ENCODE measurements at places on chromosomes 6 and 20. TPM values are rescaled to one million over a fixed set of nuclear protein-coding genes. Genes with fewer than 3 reads are reported as not detected.

Gene C6orf58
- not detected for polyA plus RNA-seq

Gene BPIFB2
- polyA plus RNA-seq: not detected

GRCh38 chr6:75143191-75143590 lies 62.7 kb downstream of the COL12A1 start:
- peak; percentile 66 for DNase-seq

DNA sequence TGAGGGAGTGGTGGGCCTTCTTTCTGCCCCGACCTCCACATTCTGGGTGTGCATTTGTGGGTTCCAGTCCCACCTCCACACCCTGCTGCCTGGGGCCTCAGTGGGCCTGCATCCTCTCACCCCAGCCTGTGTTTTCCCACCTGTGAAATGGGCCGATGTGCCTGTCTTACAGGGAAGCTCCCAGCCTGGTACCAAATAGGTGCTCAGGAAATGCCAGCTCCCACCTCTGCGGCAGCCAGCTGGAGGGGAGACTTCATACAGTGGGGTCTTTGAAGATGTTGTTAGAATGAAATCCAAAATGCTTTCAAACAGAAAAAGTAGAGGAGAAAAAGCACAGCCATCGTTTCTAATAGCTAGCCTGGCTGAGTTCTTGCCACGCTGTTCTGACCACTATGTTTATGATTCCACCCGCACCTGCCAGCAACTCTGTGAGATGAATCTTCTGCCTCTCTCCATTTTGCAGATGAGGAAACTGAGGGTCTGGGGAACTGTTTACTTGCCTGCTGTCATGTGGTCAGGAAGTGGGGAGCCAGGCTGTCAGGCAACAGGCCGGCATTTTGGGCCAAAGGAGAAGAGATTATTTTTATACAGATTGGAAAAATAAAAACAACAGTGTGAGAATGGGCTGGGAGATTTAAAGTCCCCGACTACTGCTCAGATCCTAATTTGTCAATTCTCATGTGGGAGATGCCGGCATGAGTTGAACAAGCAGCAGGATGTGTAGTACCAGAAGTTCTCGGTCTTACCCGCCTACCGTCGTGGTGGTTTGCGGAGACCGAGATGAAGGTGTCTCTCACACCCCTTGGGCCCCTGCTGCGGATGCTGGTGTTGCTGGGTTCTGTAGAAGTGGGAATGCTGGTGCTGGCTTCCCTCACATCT lies 4.6 kb downstream of the TMEM181 start:
- DNase-seq: no peak

- no peak for DNase-seq
These were observed 176.4 kb upstream of the AKAP12 start for GRCh38 chr6:151063352-151063751.

- no peak for DNase-seq
These were observed 13.6 kb upstream of the SH3BGRL2 start for GRCh38 chr6:79617518-79617941.

- no peak for DNase-seq
These were observed 189.2 kb upstream of the FERMT1 start for GRCh38 chr20:6311841-6312655.

DNA sequence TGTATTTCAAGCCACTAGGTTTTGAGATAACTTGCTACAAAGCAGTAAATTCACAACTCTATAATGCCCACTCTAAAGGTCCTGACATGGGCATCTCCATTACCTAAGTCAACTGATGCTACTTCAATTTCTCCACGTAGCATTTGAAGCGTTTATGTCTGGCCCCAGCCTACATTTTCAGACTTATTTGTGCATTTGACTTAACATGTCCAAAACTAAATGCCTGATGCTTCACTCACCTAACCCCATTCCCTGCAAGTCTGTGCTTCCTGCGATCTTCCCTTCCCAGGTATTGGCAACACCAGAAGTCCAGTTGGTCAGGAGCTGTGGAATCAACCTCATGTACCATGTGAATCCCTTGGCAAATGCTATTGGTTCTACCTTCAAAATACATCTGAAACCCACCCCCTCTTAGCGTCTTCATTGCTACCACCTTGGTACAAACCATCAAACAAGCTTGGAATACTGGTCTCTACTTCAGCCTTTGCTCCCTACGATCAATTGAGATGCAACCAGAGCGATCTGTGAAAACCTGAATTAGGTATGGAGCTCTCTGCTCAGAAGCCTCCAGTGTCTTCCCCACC lies 12.8 kb upstream of the ZNFX1 start:
- DNase-seq: no peak

DNA sequence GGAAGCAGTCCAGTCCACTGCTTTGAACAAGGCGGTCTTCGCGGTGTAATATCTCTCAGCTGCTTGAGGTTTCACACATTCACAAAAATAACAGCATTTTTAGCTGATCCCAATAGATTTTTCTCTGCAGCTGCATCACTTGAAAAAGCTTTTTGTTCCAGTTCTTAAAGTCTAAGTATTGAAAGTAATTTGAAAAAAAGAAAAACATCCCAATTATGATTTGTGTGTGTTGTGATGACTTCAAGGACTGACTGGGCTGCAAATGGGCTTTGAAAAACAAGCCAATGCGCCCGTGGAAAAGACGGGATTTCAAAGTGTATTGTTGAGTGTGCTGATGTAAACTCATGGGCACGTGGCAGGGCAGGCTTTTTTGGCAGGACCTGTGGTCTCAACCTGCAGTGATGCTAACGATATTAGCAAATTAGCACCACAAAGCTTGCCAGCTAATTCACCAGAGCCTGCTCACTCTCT lies 151.1 kb downstream of the TMEM242 start:
- no peak for DNase-seq

GRCh38 chr20:8144282-8145245 lies 12.5 kb downstream of the PLCB1 start:
- DNase-seq: peak; percentile 44

DNA sequence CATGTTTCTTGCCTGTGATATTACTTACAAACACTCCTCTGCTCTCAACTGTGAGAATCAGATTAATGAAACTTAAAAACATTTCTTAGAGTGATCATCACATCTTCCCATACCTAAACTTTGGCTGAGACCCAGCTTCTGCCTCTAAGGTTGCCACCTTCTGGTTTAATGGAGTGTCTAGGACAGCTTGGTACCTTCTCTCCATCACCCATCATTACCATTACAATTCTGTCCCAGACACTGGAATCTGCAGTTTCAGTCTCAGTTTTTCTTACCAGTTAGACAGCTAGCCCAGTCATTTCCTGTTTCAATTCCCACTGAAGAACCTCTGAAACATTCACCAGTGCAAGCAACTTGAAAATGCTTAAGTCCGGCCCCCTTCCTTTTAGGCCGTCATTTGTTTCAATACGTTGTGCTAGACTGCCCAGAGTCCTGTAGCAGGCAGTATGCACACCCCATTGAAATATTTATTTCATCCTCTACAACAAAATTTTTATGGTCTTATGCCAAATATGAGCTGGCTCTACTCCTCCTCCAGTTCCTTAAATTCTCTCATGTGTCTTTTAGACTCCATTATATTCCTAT lies 107.0 kb upstream of the FOXO3 start:
- DNase-seq: peak; percentile 11

GRCh38 chr20:8853805-8854338 lies 215.0 kb upstream of the PLCB4 start:
- DNase-seq: peak; percentile 64

GRCh38 chr20:44683263-44684046 lies 31.7 kb upstream of the CCN5 start:
- no peak for DNase-seq

DNA sequence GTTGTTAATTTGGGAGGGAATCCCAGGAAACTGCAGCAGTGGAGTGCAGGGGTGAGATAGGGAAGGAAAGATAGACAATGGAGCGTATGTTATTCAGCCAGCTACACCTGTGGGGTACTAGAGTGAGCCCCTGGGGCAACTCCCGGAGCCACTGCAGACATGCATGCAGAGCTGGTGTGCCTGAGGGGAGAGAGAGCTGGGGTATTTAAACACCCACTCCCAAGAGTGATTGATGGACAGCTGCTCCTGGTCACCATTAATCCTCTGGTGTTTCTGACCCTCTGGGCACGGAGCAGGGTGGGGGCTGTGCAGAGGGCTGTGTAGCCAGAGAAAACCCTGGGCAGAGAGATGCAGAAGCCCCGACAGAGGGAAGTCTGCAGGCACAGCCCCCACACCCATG lies 146.7 kb upstream of the CDH4 start:
- DNase-seq: no peak

Data from AG04450 (cell line).